GM18507 (cell line): ENCODE measurements at places on chromosomes 11 and 22.

GRCh38 chr11:93166862-93167261 is 30.9 kb downstream of the SLC36A4 start:
- DNase-seq: no peak

DNA sequence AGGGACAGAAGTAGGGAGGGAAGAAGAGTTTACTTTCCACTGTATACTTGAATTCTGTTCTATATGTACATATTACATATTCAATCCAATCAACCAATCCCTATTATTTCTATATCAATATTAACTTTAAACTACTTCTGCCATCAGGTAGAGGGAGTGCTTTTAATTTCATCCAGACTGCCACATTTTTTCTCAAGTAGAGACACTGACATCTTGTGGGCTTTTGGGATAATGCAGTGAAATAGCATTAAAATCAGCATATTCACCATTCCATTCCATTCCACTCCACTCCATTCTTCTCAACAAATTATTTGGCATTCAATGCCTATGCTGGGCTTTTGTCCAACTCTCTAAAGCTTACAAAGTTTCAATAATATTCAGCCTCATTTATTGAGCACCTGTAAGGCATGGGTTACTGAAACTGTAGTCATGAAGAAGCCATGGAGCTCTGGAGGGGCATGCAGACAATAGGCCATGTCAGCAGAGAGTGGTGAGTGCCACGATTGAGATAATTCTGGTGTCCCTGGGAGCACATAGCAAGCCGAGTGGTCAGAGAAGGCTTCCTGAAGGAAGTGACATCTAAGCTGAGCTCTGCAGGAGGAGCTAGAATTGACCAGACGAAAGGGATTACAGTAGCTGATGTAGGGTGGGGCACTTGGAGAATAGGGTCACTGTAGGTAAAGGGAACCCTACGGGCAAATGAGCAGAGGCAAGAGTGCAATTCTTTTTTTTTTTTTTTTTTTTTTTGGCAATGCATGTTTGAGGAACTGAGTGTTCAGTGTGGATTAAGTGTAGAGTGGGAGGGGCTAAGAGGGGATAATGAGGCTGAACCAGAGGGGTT is 12.8 kb upstream of the CLPB start:
- no peak for DNase-seq

GRCh38 chr11:108669711-108670110 is 4.8 kb downstream of the DDX10 start:
- DNase-seq: no peak

- no peak for DNase-seq
These were observed 14.8 kb downstream of the TMPRSS13 start for GRCh38 chr11:117914398-117914761.

DNA sequence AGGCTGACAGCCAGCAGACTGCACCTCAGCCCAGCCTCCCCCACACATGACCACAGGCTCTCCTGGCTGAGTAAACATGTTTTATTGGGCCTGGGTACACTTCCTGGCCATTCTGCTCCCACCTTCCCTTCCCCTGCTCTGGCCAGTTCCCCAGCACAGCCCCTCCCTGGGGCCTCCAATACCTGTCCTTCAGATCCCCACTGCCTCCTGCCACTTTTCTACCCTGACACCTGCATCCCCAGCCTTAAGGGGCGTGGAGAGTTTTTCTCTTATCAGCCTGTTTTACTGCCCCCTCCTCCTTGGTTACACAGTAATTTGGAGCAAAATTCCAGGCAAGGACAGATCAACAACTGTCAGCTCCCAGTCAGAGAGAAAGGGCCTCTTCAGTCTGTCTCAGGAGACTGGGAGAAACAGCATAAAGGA is at the start of gene ISX:
Gene ISX (plus strand): TSS at position 363 of the 423 bp plus-strand sequence. CDS start 930 bp downstream, outside the sequence.
- no peak for DNase-seq

GRCh38 chr11:61163714-61164605 is 2.7 kb upstream of the VPS37C start:
- DNase-seq: no peak

GRCh38 chr11:111736621-111737443 is 29.4 kb downstream of the PPP2R1B start:
- no peak for DNase-seq

DNA sequence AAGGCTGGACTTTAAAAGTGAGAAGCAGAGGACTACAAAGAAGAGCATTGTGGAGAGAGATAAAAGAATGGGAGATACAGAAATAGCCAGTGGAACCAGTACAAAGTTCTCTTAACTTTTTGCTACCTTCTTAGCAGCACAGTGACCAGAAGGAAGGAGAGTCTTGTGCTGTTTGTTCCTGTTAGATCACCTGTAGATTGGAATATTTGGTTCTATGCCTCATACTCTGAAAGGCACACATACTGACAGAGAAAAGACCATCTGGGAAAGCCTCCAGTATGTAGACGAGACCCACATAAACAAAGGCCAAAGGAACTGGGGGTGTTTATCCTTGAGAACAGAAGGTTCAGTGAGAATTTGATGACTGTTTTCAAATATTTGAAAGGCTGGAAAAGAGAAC is 18.7 kb downstream of the RNF141 start:
- DNase-seq: no peak

- no peak for DNase-seq
These were observed 48.2 kb downstream of the CSF2RB start for GRCh38 chr22:36961626-36962025.

DNA sequence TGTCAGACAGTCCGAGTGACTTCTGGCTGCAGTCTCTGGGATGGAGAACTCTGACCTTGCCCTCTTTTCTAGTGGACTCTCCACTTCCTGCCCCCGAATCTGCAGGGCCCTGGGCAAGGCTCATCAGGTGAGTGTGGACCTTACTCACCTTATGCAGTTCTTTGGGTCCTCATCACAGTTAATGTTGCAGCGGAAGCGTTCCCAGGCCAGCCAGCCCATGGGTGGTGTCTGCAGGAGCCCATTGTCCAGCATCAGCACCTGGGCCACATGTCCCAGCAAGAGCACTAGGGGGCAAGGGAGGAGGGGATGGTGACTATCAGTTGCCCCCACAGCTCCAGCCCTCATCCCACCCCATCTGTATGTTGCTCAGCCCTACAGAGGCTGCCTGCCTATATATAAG is 2.3 kb downstream of the NAGA start:
- DNase-seq: no peak

- no peak for DNase-seq
These were observed 13.2 kb downstream of the ASPHD2 start for GRCh38 chr22:26442086-26442756.

GRCh38 chr11:109527496-109527895 is 105.5 kb downstream of the C11orf87 start:
- DNase-seq: no peak

- DNase-seq: no peak
These were observed 35.3 kb downstream of the EXT2 start for GRCh38 chr11:44130751-44131150.

GRCh38 chr11:9304178-9304577 is 10.2 kb downstream of the TMEM41B start:
- DNase-seq: no peak

DNA sequence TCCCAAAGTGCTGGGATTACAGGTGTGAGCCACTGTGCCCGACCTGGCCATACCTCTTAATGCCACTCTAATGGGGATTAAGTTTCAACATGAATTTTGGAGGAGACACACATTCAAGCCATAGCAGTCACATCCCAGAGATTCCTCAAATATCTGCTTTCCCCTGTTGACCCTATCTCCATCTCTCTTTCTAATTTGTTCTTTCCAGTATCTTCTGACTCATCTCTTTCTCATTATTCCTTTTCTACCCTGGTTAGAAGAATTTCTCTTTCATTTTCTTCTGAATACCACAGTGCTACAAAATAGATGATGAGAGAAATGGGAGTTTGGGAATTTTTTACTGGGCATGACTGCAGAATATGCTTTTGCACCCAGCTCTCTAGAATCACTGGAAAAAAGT is 5.1 kb downstream of the OR10V1 start:
- DNase-seq: no peak
